KBM-7 (cell line): ENCODE measurements at places on chromosomes 1 and 21.

DNA sequence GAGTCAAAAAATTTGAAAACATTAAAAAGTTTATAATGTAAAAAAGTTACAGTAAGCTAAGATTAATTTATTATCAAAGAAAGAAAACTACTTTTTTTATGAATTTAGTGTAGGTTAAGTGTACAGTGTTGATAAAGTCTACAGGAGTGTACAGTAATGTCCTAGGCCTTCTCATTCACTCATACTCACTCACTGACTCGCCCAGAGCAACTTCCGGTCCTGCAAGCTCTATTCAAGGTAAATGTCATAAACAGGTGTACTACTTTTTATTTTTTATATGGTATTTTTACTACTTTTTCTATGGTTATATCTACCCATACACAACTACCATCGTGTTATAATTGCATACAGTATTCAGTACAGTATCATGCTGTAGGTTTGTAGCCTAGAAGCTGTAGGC, 49.6 kb downstream of the TBX19 start:
- DNase-seq: no peak

GRCh38 chr21:24470852-24471251, 1136.4 kb downstream of the MRPL39 start:
- no peak for DNase-seq

DNA sequence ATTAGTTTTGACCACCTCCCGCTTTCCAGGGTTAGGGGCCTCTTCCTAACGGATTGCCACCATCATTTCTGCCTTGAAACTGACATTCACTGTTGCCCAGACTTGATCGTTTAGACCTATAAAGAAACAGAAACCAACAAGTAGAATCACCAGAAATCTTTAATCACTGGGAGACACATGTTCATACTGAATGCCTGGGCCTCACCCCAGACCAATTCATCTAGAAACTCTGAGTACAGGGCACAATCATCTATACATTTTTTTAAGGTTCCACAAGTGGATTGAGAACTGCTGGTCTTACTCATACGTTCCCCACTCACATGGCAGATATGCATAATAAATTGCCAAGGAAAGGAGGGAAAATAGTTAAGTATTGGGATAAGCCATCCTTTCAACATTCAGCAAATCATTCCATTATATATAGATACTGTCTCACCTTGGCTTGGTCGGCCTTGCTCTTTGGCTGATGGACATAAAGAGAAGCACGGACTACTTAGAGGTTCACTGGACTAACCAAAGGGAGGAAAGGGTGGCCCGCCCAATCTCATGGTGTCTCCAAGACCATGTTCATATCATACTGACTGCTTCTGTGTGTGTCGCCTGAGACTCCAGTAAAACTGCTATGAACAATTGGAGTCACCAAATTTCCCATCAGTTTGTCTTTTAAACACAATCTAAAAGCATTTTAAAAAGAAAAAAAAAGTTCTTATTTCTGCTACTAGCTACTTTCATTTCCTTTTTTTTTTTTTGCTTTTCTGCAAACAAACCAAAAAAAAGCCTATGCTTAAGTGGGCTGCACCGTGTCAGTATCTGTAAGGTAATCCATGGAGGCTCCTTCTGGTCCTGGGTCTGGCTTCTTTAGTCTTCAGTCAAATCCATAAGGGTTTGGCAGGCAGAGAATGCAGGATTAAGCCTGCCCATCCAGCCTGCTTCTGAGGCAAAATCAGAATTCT, 9.4 kb upstream of the TARBP1 start:
- DNase-seq: no peak

DNA sequence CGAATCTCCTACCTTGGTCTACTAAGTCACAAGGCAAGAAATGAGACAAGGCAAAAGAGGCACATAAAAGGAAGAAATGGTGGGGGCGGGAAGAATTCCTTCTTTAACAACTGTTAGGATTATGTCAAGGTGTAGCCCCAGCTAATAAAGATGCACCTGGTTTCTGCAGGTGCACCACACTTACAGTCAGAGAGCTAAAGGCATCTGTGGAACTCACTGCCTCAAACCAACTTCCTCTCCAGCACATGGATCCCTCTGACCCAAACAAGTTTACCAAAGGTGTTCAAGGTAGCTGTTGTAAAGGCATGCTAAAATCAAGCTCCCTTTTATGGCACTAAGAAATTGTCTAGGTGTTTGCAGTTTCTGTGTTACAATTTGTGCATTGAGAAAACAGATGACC, 38.1 kb downstream of the TGFBR3 start:
- DNase-seq: no peak

DNA sequence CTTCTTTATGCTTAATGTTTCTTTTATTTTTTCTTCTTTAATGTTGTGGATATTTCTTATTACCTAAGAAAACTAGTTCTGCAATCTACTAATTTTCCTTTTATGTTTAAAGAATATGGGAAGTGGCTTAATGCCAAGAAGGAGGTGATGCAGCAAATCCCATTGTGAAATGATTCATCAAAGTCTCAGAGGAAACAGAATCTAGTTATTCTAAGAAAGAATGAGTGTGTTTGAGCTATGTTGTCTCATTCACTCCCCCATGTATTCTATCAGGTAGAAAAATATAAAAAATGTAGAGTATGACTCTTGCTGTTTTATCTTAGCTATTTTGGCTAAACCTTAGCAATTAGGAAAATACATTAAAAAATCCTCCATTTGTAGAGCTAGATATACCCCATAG, 659.9 kb upstream of the RGS18 start:
- DNase-seq: peak; percentile 30

DNA sequence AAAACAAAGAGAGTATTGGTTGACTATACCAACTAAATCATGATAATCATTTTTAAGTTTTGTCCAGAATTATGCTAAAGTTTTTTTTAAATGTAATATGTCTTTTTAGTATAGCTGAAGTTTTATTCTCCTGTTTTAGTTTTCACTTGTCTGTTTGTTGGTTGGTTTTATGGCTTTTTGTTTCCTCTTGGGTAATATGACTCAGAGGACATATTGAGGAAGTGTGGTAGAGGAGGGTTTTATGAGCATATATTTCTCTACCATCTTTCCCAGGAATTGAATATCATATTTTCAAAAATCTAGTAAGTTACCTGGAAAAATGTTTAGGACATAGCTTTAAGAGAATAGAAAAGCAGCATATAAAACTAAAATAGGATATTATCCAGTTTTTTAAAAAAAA, 68.6 kb upstream of the MCOLN3 start:
- DNase-seq: peak; percentile 67

DNA sequence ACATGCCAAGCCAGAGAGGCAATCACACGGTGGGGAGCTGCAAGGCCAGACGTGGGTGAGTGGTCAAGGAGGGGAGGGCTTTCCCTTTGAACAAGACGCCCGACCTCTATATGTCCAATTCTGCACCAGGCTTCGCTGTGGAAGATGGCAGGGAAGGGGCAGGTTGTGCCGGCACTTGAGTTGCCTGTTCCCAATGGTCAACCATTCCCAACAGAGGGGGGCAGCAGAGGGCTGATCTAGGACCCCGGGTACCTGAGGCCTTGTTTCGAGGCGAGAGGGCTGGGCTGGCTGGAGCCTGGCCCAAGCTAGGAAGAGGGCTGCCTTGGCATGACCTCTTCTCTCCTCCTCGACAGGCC, 64.9 kb downstream of the TMEM53 start:
- peak; percentile 41 for DNase-seq

GRCh38 chr1:201476670-201477344, 7.8 kb upstream of the PHLDA3 start:
- DNase-seq: no peak
